ENCODE measurements at places on chromosomes 1 and 21.

DNA sequence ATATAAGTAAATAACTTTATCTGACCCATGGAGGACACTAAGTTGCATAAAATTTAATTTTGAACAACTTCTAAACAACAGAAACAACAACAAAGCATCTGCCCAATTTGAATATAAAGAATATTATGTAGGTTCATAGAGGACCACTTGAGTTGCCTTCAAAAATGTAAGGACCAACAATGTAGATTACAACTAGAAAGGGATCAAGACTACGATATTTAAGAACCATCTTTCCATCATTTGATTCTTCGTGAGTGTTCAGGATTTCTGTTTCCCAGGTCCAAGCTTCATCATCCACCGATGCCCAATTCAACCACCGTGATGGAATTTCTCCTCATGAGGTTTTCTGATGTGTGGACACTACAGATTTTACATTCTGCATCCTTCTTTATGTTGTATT is at the start of gene OR14C36:
OR14C36 (plus strand) TSS at position 301 of the 400 bp plus-strand sequence; CDS start at position 301, 0 bp downstream.
- no peak for DNase-seq

DNA sequence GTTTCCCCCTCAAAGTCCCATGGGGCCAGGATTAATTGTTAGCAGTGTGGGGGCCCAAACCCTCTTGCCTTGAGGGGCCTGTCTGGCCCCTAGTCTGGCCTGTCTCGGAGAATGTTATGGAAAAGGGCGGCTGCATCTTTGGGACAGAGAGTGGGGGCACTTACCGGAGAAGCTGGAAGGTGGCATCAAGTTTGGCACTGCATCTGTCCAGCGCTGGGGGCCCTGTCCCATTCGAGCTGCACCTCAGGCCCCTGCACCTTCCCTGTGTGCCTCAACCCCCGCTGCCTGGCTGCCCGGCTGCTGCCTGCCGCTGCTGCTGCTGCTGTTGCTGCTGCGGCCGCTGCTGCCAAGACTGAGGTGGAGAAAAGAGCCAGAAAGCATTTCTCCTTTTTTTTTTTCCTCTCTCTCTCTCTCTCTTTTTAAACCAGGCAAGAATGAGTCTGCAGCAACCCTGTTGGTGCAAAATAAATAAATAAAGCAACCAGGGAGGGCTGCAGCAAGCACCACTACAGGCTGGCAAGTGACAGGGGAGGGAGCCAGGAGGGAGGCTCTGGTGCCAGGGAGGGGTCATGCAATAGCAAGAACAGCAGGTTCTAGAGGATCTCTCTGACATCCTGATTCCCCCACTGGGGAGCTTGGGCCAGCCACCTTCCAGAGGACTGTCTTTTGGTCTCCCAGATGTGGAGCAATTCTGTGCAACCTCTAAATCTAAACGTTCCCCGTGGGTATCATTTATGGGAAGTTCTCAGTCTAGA is at the start of gene LINGO4:
LINGO4 (minus strand) TSS at position 354 of the 755 bp plus-strand sequence. CDS start 2,715 bp downstream, outside the sequence.
- no peak for DNase-seq

- no peak for DNase-seq
Measured at GRCh38 chr1:209807509-209807908, 1.6 kb upstream of the IRF6 start.

GRCh38 chr1:228883535-228883934 is 148.3 kb downstream of the RHOU start:
- DNase-seq = no peak

DNA sequence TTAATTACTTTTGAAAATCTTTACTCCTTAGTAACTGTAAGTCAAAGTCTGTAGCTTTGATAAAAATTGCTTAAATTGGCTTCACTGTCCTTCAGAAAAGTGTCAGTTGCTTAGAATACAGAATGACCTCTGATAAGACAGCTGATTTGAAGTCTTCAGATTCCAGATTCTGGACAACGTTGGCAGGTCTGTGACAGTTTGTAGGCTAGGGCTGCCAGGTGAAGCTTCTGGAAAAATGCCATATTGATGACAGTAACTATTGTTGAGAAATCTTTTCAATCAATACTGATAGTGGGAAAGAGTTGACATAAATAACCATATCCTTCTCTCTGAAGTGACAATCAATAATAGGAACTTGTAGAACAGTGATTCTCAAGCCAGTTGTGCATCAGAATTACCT is 41.3 kb downstream of the RPAP2 start:
- no peak for DNase-seq

- no peak for DNase-seq
Measured at GRCh38 chr1:167708940-167709389, 12.8 kb upstream of the MPZL1 start.

DNA sequence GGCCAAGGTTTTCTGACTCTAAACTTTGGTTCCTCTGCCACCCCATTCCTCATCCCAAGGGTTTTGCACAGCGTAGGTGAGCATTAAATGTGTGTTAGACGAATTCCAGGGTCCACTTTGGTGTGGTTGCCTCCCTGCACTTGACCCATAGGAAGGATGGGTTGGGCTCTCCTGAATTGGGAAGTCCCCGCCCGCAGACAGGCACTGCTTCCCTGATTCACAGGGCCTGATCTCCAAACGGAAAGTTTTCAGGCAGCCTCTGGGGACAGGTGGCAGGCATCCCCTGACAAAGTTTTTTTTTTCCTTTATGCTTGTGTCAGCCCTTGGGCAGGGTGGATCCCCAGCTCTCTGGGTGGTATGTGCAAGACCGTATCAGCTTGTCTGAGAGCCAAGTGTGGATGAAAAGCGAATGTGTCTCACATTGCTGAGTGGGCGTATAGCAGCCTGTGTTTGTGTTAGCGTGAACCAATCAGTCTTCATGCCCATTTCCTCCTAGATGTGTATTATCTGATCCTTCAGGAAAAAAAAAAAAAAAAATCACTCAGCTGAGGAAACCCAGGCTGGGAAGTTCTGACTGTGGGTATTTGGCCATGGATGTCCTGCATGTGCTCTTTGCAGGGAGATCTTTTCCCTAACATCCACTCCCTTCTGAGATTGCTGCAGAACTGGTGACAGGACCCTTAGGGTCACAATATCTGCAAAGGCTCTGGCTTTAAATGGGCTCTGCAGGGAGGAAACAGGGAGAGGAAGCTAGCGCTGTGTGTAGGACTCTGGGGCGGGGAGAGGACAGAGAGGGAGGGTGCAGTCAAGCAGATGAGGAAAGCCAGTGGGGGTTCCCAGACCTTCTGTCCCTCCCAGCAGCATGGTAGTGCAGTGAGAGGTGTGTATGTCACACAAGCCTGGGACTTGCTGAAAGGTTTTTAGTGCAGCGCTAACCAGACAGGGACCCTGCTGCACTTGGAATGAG is 42.2 kb upstream of the TRABD2B start:
- no peak for DNase-seq

- DNase-seq = no peak
Measured at GRCh38 chr1:117592155-117592554, 13.7 kb upstream of the TENT5C start.

- no peak for DNase-seq
Measured at GRCh38 chr21:38930853-38931252, 125.1 kb downstream of the ETS2 start.

- DNase-seq = no peak
Measured at GRCh38 chr1:12608311-12608957, 9.6 kb downstream of the DHRS3 start.

DNA sequence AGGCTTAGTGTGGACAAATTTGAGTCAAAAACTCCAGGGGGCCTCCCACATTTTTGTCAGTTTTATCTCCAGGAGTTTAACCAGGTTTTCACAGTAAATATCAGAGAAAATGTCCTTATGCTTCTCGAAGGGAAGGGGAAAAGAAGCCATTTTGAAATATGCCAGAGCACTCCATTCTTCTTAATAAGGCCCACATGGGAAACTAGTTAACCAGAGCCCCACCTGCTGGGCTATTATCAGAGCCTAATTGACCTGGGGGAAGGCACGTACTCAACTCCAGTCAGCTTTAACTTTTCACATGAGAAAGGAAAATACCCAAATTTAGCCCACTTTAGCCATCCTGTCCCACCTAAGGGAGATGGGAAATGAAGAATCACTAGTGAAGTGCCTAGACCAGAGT is 296.3 kb downstream of the PTBP2 start:
- DNase-seq = no peak

DNA sequence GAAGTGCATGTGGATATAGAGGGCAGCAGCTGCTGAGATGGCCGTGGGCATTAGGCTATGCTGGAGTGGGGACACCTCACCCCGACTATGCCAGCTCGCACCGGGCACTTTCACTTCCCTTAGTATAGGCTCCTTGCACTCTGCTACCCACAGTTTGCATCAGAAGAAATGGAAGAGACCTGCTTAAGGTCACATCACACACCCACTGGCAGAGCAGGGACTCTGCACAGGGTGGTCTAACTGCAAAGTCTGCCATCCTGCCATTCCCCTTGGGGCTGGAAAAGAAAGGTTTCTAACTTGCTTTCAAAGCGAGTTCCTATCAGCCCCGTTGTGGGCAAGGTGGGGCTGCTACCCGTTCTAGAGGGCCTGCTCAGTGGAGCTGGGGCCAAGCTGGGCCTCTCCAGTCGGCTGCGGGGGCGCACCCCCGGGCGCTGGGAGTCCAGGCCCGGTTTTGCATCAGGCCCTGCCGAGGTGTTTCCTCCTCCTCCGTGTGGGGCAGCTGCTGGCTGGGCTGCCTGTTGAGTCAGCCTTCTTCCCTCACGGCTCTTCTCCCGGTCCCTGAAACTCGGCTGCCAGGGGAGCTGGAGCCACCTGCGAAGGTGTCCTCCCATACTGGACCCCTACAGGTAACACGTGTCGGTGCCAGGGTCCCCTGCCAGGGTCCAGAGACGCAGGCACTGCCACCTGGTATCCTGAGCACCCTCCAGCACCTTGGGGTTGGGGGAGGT is at the start of gene SYTL1:
SYTL1 (plus strand) TSS at position 498 of the 728 bp plus-strand sequence. CDS start 3,313 bp downstream, outside the sequence.
- DNase-seq = peak; percentile 57

DNA sequence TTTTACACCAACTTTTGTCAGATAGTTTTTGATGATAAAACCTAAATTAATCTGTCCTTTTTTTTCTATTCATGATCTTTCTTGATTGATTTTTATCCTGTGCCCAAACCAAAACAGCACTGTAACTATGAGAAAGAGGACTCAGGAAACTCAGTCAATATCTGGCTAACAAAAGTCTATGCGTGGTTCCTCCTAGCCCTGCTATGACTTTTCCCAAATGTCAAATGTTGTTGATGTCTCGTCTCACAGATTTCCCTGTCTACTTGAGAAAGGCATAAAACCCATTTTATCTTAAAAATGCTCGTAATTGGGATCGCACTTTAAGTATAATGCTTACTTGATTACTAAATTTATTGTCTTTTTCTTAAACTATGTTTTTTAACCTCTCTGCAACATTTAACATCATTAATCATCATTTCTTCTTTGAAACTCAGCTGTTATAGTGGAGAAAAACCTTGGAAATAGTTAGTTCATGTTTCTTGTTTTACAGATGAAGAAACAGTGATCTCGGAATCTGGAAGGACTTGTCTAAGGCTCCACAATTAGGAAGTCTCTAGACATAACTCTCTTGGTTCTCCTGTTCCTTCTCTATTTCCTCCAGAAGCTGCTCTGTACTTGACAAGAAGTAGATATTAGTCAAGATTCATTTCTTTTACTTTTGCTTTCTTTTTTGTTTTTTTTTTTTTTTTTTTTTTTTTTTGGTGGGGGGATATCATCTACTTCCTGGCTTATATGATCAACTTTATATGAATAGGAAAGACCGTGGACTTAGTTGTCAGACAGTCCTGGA is 26.2 kb upstream of the PTPRC start:
- DNase-seq = no peak

DNA sequence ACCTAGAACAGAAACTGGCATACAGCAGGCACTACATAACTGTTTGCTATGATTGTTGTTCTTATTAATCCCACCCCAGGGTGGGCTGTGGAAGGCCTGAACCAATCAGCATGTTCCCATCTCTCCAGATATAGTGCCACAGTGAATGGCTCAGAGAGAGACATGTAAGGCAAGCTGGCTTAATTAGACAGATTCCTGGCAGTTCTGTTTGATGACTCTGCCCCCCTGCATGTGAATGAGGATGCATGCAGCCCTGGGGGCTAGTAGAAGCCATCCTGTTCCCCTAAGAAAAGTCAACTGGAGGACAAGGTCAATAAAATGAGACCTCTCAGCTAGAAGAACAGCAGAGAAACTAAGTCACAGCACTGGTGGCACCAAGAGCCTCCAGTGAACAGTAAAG is 130.3 kb downstream of the GLIS1 start:
- no peak for DNase-seq

DNA sequence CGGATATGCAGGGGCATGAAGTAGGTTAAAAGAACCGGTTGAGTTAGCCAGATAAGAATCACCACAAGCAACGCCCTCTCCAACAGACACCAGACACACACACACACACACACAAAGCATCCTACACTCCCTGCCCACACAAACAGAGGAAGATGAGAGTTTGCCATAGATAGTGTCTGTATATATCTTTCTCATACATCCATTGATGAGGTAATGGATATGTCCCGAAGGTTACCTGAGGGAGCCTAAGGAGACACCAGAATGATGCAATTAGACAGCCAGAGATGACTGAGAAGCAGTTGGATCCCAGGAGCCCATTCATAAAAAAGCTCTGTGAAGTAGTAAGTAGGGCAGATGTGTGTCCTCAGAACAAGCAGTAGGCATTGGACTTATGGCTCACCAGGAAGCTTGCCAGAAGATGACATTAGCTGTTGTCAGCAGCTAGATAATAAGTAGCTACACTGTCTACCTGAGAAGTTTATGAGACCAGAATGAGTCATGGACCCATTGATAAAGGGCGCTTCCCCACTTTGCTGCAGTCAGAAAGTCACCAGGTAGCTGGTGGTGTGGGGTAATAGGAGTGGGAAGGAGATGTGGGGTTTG is 247.0 kb downstream of the KCNT2 start:
- no peak for DNase-seq

GRCh38 chr1:12416101-12416500 is 186.3 kb downstream of the VPS13D start:
- no peak for DNase-seq

GRCh38 chr1:180652792-180653191 is 21.0 kb downstream of the XPR1 start:
- DNase-seq = no peak

Data from stimulated activated CD8-positive, alpha-beta memory T cell treated with anti-CD3 and anti-CD28 coated beads, Interleukin-2, amount 100 ng/mL, for 48 hours (primary cell).